ENCODE measurements at places on chromosomes 3 and 15. TPM values are rescaled to one million over a fixed set of nuclear protein-coding genes. Genes with fewer than 3 reads are reported as not detected.

DNA sequence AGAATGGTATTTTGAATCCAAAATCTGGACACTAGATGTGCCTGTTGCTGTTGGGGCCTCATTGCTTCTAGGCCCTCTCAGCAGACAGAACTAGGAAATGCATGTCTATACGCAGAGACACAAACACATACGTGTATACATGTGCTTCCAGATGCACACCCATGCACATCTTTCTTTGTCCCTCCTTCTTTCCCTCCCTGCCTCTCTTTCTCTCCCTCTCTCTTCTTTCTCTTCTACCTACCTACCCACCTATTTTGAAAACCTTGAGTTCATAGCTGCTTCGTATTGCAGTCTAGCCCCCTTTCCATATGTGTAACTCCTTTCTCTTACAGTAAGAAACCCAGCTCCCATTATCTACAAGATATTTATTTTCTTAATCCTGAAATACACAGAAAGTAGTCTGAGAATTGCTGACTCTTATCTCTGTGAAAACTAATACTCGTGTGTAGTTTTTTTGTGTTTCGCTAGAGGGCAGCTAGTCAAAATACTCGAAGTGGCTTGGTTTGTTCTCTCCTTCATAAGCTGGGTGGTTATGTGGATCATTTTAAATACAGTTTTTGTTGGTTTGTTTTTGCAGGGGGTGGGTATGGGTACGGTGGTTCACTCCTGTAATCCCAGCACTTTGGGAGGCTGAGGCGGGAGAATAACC lies 18.5 kb downstream of the RPL32 start:
- peaks cover 8% of the 10 kb centered on the region for H3K36me3 ChIP-seq
- no peaks in the 10 kb centered on the region for H3K27me3 ChIP-seq
- H3K4me1 ChIP-seq = no peaks in the 10 kb centered on the region
- peak; percentile 45 for DNase-seq

Gene PLSCR4
- 23.4 TPM for total RNA-seq

GRCh38 chr3:152899306-152899705 lies 64.4 kb downstream of the P2RY1 start:
- H3K27me3 ChIP-seq = no peaks in the 10 kb centered on the region
- no peaks in the 10 kb centered on the region for H3K4me1 ChIP-seq
- no peak for DNase-seq

GRCh38 chr3:193261970-193262369 lies 20.9 kb downstream of the PLAAT1 start:
- no peak overlapping the region for H3K4me3 ChIP-seq
- no peaks in the 10 kb centered on the region for H3K4me1 ChIP-seq
- no peaks in the 10 kb centered on the region for H3K36me3 ChIP-seq
- no peak for DNase-seq
- no peaks in the 10 kb centered on the region for H3K27me3 ChIP-seq

Gene GPR27
- total RNA-seq = 4.6 TPM

GRCh38 chr3:124552224-124552623 lies 178.0 kb upstream of the UMPS start:
- no peaks in the 10 kb centered on the region for H3K36me3 ChIP-seq
- no peak for DNase-seq
- no peak overlapping the region for H3K4me3 ChIP-seq
- peaks cover 1% of the 10 kb centered on the region for H3K4me1 ChIP-seq

Gene EFCAB12
- 8.8 TPM for total RNA-seq

- H3K27ac ChIP-seq = no peak overlapping the region
- no peaks in the 10 kb centered on the region for H3K27me3 ChIP-seq
- no peaks in the 10 kb centered on the region for H3K36me3 ChIP-seq
- H3K4me1 ChIP-seq = no peaks in the 10 kb centered on the region
- no peak overlapping the region for H3K4me3 ChIP-seq
Measured at GRCh38 chr15:95520511-95520910, 810.0 kb upstream of the NR2F2 start.

DNA sequence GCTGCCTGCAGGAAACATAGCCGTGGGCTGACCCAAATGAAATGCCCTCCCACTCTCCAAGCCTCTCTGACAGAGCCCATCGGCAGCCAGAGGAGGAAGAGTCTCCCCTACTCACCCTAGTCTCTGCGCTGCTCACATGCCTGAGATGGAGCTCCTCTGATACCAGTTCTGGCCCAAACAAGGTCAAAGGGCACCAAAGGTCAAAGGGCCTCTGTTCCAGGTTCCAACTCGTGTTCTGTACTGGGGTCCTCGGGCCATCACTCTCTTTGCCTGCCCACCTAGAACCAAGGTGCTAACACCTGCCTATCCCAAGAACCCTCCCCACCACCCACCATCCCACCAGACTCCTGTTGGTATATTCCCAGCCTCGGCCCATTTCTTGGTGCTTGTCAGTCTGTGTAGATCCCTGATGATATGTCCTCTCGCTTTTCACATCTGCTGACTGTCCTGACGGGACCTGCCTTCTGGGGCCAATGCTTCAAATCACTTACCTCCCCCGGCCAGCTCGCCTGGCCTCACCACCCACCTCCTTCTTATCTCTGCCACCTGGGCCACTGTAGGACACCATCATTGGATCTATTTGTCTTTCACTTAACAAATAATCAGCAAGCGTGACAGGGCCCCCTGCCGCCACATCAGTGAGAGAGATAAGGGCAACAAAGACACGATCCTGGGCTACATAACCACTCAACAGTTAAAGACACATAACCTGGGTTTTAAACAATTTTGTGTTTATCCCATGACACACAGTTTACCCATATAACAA lies 90.4 kb downstream of the SRGAP3 start:
- H3K4me3 ChIP-seq = no peak overlapping the region
- H3K27ac ChIP-seq = no peak overlapping the region
- H3K27me3 ChIP-seq = no peaks in the 10 kb centered on the region
- no peaks in the 10 kb centered on the region for H3K36me3 ChIP-seq
- H3K4me1 ChIP-seq = no peaks in the 10 kb centered on the region

DNA sequence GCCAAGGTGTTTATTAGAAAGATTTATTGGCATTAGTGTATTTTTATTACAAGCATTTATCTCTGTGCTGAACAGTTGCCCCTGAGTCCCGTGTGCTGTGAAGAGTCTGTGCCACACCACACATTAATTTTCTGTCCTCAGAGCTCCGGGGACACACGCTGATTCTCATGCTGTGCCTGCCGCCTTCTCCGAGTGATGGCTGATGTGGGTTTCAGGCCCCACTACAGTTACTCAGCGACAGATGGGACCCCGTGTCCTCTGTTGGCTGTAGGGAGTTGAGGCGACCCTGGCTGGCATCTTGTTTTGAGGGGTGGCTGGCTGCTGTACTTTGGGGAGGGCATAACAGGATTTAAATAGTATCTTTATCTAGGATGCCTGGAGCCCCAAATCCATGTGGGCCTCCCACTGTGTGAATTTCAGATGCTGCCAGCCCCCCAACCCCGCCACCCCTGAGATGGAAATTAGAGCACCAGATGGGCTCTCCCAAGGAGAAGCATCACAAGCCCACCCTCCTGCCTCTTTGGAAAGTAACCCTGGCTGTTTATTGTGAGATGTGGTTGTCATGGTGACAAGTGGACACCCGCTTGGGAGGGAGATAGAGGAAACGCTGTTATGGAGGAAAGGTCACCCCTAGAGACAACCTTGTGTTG lies 185.6 kb downstream of the APBA2 start:
- H3K27me3 ChIP-seq = no peaks in the 10 kb centered on the region
- no peak overlapping the region for H3K27ac ChIP-seq

Gene WDR93
- 3.8 TPM for total RNA-seq

Gene FNDC3B
- 175 TPM for total RNA-seq

GRCh38 chr3:15032650-15033049 lies 32.5 kb downstream of the MRPS25 start:
- no peak overlapping the region for H3K4me3 ChIP-seq
- H3K36me3 ChIP-seq = peaks cover 41% of the 10 kb centered on the region
- no peak for DNase-seq
- H3K27ac ChIP-seq = no peak overlapping the region
- no peaks in the 10 kb centered on the region for H3K27me3 ChIP-seq

DNA sequence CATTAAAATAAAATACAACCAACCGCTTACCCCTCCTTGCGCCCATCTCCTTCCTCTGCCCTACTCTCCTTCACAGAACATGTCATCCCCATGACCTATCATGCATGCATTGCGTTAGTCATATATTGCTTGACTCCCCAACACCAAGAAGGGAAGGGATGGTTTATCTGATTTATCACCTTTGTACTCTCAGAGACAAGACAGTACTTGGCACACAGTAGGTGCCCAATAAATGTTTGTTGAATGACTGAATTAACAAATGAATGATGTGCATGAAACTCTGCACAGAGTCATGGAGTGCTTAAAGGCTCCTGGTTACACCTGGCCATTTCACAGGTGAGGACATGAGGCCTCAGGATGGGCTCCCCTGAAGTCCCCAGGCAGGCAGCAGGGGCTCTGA lies 59.7 kb downstream of the IQSEC1 start:
- H3K4me1 ChIP-seq = peaks cover 17% of the 10 kb centered on the region
- H3K27ac ChIP-seq = no peak overlapping the region
- H3K4me3 ChIP-seq = no peak overlapping the region
- DNase-seq = no peak
- no peaks in the 10 kb centered on the region for H3K36me3 ChIP-seq

DNA sequence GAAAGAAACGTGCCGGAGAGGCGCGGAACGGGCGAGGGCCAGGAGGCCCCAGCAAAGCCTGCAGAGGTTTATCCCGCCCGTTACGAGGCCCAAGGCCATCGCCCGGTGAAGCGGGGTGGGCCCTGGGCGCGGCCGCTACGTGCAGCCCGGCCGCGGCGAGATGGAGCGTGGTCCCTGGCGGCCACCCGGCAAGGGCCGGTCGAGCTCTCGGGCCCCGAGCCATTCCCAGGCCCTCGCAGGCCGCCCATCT lies 1.1 kb downstream of the PKM start:
- H3K27me3 ChIP-seq = no peaks in the 10 kb centered on the region
- no peaks in the 10 kb centered on the region for H3K36me3 ChIP-seq
- H3K4me1 ChIP-seq = peaks cover 28% of the 10 kb centered on the region
- peak overlapping the region; percentile 97 for H3K27ac ChIP-seq
- no peak for DNase-seq

Gene PLSCR5
- not detected for total RNA-seq

Gene TNFAIP8L3
- total RNA-seq = 15.4 TPM

DNA sequence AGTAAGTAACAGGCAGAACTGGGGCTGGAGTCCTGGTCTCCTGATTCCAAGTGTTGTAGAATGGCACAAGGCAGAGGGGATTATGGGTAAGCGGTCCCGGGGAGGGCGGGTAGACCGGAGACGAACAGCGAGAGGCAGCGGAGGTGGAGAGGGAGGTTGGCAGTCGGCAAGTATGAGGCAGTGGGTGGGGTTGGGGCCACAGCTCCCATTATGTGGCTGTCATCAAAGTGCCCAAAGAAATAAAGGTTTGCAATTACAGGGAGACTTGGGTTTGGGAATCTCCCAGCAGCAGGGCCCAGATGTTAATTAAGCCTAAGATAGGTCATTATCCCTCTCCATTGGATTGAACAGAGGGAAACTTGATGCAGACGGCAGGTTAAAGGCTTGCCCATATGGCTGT lies 16.9 kb downstream of the FAM43A start:
- no peaks in the 10 kb centered on the region for H3K27me3 ChIP-seq
- no peak for DNase-seq
- H3K4me3 ChIP-seq = no peak overlapping the region
- no peak overlapping the region for H3K27ac ChIP-seq

DNA sequence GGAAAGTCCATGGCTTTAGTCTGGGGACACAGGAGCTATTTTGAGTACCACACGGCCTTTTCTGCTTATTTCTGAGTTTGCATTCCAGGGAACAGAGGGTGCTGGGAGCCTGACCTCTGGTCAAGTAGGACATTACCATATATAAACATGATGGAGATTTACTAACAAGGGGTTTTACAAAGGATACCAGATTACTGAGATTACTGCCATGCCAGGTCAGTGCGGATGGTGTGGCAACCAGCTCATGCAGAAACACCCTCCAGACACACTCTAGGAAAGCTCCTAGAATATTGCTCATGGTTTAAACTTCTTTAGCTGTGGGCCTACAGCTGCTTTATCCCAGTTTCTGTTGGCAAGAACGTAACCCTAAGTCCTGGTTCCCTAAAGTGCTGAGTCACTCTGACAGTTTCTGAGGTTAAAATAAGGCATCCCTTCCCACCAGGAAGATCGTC lies 54.3 kb upstream of the AGTR1 start:
- H3K4me1 ChIP-seq = no peaks in the 10 kb centered on the region
- no peaks in the 10 kb centered on the region for H3K27me3 ChIP-seq
- H3K4me3 ChIP-seq = no peak overlapping the region
- H3K36me3 ChIP-seq = no peaks in the 10 kb centered on the region
- no peak for DNase-seq

GRCh38 chr3:74591342-74591741 lies 23.1 kb downstream of the CNTN3 start:
- no peaks in the 10 kb centered on the region for H3K36me3 ChIP-seq
- H3K27me3 ChIP-seq = no peaks in the 10 kb centered on the region
- peaks cover 12% of the 10 kb centered on the region for H3K4me1 ChIP-seq
- H3K4me3 ChIP-seq = no peak overlapping the region
- H3K27ac ChIP-seq = no peak overlapping the region
- peak; percentile 90 for DNase-seq

GRCh38 chr3:107956991-107957900 lies 133.6 kb downstream of the CD47 start:
- no peaks in the 10 kb centered on the region for H3K27me3 ChIP-seq
- H3K36me3 ChIP-seq = no peaks in the 10 kb centered on the region
- peak overlapping the region; percentile 72 for H3K27ac ChIP-seq

DNA sequence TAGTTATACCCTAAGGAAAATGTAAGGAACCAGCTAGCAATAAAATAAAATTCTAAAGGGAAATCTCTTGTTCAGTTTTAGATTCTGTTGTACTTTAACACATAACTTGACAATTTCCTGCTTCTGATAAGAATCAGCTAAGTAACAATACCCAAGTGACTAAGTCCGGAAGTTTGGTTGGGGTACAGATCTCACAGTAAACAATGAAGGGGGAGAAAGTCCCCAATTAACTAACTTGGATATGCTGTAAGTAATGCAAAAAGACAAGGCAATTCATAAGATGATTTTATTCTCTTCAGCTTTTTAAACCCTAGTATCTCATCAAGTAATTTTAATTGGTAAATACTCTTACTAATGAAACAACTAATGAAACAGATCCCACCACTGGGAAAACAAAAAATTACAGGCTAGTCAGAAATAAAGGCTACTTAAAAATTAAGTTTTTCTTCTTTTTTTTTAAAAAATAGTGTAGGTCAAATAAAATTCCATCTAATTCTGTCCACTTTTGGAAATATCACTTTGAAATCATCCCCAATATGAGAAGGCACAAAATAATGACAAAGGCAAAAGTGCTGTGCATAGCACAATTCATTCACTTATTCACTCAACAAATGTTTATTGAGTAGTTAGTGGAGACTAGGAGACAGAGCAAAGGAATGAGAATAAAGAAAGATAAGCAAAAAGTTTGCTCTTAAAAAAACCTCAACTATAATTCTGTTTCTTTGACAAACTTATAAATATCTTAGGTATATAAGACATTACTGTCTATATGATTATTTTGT lies 37.8 kb upstream of the IL20RB start:
- no peak overlapping the region for H3K4me3 ChIP-seq
- H3K36me3 ChIP-seq = no peaks in the 10 kb centered on the region
- no peaks in the 10 kb centered on the region for H3K27me3 ChIP-seq
- no peak for DNase-seq

- H3K36me3 ChIP-seq = no peaks in the 10 kb centered on the region
- H3K4me3 ChIP-seq = no peak overlapping the region
- H3K4me1 ChIP-seq = no peaks in the 10 kb centered on the region
- H3K27ac ChIP-seq = no peak overlapping the region
Measured at GRCh38 chr15:87573039-87573438, 683.5 kb downstream of the NTRK3 start.
